ENCODE measurements at places on chromosomes 12 and 14.

DNA sequence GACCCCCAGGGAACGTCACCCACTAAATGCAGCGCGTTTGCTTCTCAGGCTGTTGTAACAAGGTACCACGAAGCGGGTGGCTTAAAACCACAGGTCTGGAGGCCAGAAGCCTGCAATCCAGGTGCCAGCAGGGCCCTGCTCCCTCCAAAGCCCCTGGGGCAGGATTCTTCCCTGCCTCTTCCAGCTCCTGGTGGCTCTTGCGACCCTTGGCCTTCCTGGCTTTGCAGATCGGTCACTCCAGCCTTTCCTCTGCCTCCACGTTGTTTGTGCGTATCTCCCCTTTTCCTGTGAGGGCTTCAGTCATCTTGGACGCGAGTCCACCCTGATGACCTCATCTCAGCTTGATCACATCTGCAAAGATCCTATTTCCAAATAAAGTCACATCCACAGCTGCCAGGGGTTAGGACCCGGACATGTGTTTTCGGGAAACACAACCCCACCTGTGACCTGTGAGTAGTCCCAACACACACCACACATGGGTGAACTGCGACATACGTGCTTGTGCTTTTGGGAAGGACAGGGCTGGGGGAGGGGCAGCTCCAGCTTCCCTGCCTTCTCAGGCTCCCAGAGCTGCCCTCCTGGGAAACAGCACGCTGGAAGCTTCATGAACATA, 114.5 kb upstream of the NCOR2 start:
- DNase-seq: no peak

DNA sequence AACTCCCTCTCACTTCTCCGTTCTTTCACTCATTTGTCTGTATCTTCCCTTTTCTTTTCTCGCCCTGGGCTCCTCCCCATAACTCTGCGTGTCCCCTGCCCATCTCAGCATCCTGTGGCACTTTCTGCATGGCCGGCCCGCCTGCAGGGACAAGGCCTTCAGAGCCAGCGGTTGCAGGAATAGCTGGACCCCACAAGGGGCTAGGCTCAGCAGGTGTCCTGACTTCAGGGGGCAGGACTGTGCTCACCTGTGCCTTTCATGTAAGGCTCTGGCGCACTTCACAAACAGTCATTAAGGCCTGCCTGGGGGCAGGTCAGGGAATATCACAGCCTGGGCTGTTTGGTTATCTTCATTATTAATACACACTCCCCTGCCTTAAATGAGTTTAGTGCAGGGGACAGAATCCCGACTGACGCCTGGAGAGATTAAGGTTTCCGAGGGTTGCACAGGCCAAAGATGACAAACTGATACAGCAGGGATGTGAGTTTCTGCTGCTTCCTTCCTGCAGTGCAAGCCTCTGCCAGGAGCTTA, 768.8 kb upstream of the TBX3 start:
- DNase-seq: no peak

DNA sequence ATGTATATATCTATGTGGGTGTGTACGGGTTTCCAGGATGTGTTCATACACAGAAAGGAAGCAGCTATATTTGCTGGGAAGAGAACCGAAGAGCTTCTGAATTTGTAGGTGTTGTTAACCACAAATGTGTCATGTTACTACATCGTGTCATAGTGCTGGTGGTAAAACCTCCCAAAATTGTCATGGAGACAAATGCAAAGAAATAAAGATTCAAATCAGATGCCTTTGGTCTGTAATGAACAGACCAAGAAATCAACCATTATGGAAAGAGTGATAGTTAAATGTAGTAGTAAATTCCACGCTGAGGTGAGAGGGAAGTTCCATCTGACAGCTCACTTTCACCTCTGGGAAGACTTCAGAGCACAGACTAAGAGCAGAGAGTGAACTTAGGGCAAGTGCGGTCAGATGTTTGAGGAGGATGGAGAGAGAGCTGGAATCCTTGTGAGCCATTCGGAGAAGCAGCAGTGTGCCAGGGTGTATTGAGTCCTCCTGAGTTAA, 487.5 kb downstream of the TMEM121 start:
- peak; percentile 80 for DNase-seq

- no peak for DNase-seq
These were observed 376 bp downstream of the INSM2 start for GRCh38 chr14:35534208-35534872.

- no peak for DNase-seq
These were observed 446.7 kb upstream of the TMEM132C start for GRCh38 chr12:127820271-127820670.

GRCh38 chr12:10339053-10339840, 31.6 kb downstream of the KLRD1 start:
- DNase-seq: no peak

All from activated CD4-positive, alpha-beta T cell treated with anti-CD3 and anti-CD28 coated beads, Interleukin-2, Interleukin-6, amounts not matched to agents 100 ng/mL and 50 ng/mL, durations not matched to agents 16 hours and 8 hours (primary cell).